ENCODE measurements at places on chromosomes 11 and 22.

DNA sequence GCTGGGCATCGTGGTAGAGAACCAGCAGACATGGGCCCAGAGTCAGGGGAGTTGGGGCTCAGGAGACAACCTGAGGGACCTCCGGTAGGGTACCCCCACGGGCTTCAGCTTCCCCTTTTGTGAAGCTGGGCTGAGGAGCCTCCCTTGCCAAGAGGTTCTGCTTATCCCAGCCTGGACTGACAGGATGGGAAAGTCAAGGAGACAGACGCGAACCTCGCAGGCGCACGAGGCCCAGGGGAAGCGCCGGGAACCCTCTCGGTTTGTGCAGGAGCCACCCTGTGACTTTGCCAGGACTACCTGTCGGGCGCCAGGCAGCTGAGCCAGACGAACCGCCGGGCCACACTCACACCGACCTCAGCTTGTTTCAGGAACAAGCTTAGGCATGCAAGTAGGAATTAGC is 566.1 kb downstream of the BRD1 start:
- DNase-seq: no peak

- no peak for DNase-seq
Observed at GRCh38 chr11:119149018-119149785, at the start of gene ABCG4. Gene ABCG4 (plus strand): TSS chr11:119149052. CDS start chr11:119149966, 914 bp downstream.

DNA sequence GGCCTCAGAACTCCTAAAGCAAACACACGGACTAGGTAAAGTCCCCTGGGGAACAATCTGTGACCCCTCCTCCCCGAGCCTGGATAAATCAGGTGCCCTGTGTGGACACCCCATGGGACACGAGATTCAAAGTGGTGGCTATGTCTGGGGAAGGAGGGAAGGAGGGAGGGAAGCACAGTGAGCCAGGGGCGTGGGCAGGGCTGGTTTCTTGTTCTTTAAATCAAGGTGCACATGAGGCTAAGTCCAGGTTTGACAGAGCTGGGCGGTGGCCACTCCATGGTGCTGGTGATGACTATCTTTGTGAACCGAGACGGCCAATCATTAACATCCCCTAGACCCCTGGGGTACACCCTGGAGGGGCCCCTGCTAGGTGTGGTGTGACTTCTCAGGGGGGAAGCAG is 20.3 kb upstream of the TH start:
- no peak for DNase-seq

DNA sequence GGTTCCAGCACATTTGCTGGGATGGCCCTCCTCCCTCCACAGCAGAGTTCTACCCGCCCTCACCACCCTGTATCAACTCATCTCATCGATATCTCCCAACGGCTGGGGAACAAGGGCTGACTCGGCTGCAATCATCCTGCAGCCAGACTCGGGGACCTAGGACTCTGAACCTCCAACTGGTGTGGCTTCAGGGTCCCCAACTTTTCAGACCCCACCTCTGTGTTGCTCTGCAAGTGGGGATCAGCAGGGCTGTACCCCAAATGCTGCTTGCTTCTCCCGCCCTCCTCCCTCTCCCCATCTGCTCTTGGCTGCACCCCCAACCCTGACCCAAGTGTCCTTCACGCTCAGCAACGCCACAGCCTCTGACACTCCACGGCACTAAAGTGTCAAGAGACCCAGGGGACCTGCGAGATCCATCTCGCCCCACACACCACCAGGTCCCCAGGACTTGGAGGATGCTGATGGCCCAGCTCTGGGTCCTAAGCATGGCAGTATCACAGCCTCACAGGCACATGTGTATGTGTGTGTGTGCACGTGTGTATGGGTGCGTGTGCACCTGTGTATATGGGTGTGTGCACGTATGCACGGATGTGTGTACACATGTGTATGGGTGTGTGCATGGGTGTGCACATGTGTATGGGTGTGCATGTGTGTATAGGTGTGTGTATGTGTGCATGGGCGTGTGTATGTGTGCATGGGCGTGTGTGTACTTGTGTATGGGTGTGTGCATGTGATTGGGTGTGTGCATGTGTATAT is 26.4 kb downstream of the KCNQ1 start:
- DNase-seq: no peak

DNA sequence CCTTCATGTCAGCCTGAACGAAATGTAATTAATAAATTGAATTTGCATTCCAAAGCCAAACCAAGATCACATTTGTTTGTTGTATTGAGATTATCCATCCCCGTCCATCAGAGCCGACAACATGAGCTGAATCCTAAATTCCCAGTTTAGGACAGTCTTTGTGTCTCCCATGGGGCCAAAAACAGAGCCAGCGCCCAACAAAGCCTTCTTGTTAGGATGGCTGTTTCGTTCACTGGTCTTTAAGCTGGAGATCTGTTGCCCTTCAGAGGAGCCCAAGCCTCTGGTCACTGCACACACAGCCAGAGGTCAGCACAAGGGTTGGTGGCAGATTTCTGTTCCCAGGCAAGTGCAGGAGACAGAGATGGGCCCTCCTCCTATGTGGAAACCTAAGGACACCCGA is 25.8 kb downstream of the DSCAML1 start:
- DNase-seq: no peak

DNA sequence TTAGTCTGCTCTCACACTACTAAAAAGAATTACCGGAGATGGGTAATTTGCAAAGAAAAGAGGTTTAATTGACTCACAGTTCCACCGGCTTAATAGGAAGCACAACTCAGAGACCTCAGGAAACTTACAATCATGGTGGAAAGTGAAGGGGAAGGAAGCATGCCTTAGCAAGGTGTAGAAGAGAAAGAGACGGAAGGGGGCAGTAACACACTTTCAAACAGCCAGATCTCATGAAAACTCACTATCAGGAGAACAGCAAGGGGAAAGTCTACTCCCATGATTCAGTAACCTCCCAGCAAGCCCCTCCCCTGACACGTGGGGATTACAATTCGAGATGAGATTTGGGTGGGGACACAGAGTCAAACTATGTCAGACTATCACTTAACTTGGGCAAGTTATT is 236.6 kb upstream of the ANO3 start:
- DNase-seq: no peak

GRCh38 chr11:15863411-15863810 is 492.9 kb downstream of the SOX6 start:
- DNase-seq: no peak

- no peak for DNase-seq
Observed at GRCh38 chr11:79860336-79860735, 419.5 kb upstream of the TENM4 start.

DNA sequence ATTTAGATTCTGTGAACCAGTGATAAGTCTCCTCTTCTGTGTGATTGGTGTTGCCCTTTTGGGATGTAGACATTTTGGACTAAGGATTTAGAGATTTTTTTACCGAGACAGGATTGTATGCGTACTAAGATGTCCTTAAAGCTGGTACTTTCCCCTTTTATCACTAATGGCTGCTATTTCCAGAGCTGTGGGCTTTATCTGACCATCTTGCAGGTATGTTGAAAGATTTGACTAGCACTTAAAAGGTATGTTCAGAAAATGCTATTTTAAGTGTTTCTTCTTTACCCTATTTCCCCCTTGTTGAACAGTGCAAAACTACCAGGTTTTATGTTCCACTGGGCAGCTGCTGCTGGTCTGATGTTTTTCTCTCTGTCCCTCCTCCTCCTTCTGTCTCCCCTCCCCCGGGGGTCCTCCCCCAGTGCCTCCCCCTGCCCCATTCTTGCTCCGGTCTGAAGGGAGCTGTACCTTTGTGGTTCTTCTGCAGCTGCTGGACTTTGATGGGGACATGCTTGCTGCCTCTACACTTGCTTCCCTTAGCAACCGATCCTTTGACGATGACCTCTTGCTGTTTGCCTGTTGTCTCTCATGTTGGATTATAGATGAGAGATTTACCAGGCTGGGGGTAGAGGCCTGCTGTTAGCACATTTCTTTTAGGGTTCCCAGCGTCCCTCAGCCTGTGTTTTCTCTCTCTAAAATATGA is 59.6 kb downstream of the ZNRF3 start:
- DNase-seq: no peak

DNA sequence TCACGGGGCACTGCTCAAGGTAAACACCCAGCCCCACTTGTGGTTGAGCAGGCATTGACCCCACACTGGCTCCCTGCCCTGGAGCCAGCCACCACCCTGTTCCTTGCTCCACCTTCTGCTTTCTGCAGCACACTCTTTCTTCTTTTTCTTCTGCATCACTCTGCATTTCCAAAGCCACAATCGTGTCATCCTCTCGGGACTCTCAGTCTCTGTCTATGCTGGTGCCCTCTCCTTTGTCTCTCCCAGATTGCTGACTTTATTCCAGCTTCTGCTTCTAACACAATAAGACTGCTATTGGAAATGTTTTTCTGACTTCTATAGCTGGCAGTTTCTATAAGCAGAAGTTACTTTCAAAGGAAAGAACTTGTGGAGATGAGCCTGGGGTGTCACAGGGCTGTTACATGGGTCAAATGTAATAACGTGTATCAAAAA is 14.4 kb downstream of the GRAP2 start:
- no peak for DNase-seq

DNA sequence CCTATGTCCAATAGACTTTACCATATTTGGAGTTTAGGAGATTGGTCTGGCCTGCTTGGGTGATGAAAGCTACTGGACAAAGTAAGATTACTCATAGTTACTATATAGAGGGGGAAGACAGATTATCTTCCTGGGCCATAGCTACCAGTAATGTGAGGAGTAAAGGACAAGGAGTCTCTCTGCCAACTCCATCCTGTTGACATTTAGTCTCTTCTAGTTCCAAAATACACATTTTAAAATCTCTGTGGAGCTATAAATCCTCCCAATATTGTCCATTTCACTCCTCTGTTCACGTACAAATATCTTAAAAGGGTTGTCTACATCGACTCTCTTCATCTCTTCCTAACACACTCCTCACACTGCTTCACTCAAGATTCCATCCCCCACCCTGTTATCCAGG is 1.1 kb upstream of the OR51D1 start:
- DNase-seq: no peak

DNA sequence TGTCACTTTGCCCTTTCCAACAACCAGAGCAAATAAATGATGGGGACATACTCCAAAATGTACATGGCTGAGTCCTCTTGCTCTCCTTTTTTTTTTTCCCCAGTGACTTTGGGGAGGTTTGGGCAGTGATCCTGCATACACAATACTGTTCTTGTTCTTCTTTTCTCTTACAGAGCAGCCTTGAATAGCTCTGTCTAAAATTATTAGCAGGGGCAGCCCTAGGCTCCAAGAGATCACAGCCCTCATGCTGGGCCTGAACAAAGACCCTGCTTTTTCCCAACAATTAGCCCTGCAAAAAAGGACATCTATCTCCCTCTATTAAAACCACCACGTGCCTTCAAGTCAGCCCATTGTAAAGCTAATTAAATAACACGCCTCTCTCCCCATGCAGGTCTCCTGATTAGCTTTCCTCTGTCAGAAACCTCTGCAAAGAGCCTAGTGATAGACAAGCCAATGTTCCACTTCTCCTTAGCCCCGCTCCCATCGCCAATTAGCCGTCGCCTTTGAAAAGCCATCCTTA is 54.7 kb downstream of the ETS1 start:
- DNase-seq: no peak

GRCh38 chr11:95592471-95592870 is 197.1 kb downstream of the FAM76B start:
- no peak for DNase-seq

GRCh38 chr11:128494418-128495332 is 92.7 kb downstream of the ETS1 start:
- no peak for DNase-seq

DNA sequence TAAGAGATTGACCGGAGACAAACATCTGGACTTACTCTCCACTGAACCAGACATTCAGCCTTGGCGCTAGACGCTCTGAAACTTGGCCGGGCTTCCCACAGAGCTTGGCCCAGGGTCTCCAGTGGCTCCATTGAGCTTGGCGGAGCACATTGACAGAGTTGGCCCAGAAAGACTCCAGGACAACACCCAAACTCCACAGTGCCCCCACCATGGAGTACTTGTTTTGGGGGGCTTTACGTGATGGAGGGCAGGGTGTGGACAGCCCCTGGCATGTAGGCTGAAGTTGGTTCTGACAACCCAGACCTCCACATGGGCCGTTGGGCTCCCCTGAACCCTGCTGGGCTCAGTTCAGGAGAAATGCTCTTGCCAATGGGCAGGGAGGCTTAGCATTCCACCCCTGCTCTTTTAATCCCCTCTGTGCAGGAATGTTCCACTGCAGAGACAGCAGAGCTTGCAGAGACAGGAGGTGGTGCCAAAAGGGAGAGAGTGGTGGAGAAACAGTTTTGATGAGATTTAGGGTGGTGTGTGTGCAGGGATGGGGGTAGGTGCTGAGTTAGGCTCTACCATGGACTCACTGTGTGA is 102.4 kb upstream of the TIMP3 start:
- no peak for DNase-seq

DNA sequence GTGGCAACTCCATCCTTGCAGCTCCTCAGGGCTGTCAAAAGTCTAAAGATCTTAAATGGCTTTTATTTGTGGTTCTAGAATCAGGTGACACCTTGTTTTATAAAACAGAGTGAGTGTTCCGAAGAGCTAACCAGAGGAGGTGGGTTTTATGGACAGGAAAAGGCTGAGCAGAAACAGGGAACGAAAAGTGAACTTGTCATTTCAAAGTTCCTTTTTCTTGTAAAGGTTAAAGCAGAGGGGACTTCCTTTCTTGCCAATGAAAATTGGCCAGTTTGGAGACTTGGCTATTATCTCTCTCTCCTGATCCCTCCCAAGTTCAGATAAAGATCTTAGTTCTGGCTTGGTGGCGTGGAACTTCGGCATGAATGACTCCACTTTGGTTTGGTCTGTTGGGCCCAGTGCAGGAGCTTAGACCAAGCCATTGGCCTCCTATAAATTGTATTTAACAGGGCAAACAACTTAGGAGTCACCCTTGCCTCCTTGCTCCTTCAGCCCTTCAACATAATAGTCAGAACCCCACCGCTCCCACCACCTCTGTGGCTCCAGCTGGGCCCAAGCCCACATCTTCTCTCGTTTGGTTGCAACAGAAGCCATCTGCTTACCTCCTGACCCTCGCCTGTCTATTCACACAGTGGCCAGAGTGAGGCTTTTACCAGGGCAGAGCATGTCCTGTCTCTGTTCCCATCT is 102.4 kb upstream of the THY1 start:
- no peak for DNase-seq

DNA sequence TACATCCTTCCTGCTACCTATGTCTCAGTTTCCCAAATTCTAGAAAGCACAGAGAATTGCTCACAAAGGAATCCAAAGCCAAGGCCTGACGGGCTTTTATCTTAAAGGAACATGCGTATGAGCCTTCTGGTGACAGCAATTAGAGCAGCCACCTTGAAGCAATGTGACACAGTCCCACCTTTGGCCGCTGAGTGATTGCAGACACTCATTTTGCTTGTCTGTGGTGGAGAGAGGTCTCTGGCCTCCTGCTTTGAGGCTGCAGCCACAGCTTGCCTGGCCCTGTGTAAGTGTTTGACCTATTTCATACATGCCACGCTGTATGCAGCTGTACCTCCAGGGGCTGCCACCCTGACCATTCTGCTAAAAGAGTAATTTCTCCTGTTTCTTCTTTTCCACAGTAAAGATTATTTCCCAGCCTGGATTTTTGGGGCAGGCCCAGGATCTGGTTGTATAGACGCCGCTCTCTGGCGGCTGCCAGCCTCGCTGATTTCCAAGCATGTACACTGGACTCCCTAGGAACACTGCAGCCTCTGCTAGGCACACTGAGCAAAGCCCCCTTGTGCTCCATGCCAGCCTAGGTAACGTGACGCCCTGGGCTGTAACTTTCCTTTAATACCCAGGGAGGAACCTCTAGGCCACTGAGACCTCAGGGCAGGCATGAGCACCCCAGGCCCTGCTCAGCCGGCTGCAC is 1.1 kb upstream of the TMA7B start:
- DNase-seq: no peak
